ENCODE measurements at places on chromosomes 1 and 21.
A peak's percentile ranks its signal among the peaks of the same experiment; 100 is the strongest.

- no peak for DNase-seq
These were observed 32.8 kb upstream of the DDR2 start for GRCh38 chr1:162599451-162599850.

- no peak for DNase-seq
These were observed 54.1 kb upstream of the BCAR3 start for GRCh38 chr1:93735722-93736121.

DNA sequence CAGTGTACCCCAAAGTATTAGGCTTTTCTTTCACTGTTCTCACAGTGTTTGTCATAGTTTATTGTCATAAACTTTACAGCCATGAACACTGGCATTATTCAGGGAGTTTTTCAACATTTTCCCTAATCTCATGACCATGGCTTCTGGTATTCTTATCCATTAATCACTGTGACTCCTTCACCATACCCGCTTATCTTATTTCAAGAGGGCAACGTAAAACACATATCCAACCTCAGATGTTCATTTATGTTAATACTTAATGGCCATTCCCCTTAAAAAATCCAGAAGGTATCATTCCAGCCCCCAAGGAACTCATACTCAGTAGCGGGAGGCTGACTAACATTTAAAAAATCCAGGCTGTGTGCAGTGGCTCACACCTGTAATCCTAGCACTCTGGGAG lies 78.5 kb upstream of the RGS4 start:
- DNase-seq = no peak

- no peak for DNase-seq
These were observed 65.8 kb upstream of the IGSF21 start for GRCh38 chr1:18041685-18042355.

- DNase-seq = no peak
These were observed 145.6 kb downstream of the HMGB4 start for GRCh38 chr1:34009340-34009985.

DNA sequence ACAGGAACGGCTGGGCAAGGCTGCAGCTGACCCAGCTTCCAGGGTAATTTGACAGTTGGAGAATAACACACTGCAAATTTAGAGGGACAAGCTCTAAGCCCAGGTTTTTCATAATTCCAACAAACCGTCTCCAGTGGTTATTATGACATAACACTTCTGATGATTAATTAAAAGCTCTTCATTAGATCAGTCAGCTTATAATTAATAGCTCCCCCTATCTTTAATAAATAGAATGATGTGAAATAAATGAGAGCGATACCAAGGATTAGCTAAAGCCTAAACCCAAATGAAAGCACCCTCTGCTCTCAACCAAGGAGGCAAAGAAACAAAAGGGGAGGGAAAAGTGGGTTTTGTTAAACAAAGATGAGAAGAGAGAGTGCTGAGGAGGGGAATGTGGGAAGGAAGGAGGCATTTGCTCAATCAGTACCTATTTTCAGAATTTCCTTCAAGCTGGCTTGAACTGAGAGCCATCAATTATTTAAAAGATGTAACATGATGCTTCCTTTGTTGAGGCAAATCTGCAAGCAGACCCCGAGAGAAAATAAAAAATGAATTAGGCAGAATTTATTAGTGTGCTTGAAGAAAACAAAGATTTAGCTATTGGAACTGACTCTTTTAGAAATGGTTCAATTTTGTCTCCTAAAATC lies 221.8 kb upstream of the ESRRG start:
- DNase-seq = no peak

- no peak for DNase-seq
These were observed 107.5 kb downstream of the RGL1 start for GRCh38 chr1:183912265-183912886.

DNA sequence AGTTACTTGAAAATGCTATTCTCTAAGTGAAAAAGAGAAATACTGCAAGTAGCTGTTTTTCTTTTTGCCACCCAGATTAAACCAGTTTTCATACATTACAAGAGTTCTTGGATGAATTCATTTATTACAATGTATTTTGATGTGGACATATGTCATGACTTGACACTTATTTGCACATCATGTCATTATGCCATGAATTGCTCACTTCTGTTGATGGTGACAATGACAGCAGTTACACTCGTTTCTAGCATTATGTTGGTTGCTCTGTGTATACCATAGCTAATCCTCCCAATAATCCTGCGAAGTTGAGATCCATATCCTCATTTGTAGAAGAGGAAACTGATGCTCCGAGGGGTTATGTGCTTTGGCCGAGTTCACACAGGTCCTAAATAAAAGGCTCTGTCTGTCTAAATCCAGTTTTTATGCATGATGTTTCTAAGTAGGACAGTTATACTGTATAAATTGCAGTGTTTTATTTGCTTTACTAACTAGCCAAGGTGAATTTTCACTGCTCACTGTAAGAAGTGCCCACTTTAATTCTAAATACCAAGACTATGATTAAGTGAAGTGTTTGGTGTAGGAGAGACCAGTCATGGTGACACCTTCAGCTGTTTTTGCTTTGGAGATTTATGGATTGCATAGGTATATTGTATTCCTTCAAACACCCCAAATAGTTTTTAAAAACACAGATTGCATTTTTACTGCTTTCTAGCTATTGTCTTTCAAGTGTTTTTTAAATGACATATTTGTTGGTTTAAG lies 56.7 kb downstream of the PRDM2 start:
- DNase-seq = no peak

- no peak for DNase-seq
These were observed 108.7 kb upstream of the KCNJ15 start for GRCh38 chr21:38148046-38148445.

- no peak for DNase-seq
These were observed 199.6 kb downstream of the RGS7 start for GRCh38 chr1:241157435-241157834.

DNA sequence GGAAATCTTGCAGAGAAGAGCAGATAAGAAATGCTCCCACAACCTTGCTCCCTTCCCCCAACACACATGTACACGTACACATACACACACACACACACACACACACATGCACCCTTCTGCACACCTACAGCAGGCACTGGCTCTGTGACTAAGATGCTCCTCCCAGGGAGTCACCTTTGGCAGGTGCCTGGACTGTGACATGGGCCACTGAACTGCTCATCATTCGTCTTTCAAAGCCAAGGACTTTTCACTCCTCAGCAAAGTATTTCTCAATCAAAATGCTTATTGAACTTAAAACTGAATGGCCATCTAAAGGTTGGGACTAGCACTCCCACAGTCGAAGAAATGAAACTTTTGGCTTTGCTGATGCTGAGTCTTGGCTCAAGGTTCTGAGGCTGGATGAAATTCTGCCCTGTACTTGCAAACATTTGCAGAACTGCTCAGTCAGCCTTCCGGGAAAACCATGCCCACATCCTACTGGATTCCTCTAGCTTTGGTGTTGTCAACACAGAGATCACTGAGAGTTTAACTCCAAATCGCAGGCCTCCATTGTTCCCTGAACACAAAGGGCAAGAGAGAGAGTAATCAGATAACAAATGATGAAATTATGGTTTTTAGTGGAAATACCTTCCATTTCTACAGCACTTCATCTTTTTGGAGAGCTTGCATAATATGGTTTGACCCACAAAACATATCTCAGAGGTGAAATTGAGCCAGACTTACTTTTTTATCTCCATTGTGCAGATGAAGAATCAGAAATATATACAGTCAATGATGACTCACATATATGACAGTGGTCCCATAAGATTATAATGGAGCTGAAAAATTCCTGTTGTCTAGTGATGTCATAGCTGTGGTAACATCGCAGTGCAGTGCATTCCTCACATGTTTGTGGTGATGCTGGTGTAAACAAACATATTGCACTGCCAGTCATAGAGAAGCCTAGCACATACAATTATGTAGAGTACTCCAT lies 72.4 kb upstream of the BCAR3 start:
- DNase-seq = no peak

GRCh38 chr1:38693759-38694158 lies 165.8 kb downstream of the RRAGC start:
- DNase-seq = no peak

DNA sequence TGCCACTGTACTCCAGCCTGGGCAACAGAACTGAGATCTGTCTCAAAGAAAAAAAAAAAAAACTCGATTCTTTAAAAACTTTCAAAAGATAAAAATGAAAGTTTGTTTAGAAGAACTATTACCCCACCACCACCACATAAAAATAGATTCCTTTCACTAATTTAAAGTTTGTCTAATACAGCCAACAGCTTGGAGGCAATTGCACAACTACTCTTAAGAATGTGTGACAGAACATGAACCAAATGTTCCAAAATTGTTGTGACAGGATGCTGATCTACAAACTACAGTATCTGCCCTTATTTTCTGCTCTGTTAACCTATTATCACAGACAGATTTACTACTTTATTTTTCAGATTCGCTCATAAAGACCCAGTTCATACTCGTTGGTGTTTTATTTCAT lies 5.5 kb upstream of the TGFBR3 start:
- DNase-seq = no peak

DNA sequence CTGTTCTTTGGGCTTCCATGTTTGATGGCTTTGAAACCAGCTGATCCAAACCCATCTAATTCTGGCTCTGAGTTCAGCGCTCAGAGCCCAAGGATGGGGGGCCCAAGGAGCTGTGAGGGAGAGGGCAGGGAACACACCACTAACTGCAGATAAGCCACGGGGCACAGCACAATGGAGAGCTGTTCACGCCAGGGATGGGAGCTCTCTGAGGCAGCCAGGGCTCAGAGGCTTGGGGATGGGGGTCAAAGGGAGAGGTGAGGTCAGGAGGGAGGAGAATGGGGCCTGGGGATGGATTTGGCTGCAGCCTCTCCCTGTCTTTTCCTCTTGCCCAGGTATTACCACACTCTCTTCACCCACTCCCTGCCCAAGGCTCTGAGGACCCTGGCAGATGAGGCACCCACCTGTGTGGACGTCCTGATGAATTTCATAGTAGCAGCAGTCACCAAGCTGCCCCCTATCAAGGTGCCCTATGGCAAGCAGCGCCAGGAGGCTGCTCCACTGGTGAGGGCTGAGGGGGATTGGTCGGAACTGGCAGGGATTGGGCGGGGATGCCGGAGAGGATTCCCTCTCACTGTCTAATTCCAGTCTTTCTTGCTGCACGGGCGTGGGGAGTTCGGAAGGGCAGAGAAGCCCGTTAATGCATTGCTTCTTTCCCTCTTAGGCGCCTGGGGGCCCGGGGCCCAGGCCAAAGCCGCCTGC lies 11.3 kb downstream of the SLC30A2 start:
- no peak for DNase-seq

- no peak for DNase-seq
These were observed 60.0 kb downstream of the LRIG2 start for GRCh38 chr1:113133038-113133437.

- no peak for DNase-seq
These were observed 248.2 kb upstream of the SGIP1 start for GRCh38 chr1:66285618-66286270.

DNA sequence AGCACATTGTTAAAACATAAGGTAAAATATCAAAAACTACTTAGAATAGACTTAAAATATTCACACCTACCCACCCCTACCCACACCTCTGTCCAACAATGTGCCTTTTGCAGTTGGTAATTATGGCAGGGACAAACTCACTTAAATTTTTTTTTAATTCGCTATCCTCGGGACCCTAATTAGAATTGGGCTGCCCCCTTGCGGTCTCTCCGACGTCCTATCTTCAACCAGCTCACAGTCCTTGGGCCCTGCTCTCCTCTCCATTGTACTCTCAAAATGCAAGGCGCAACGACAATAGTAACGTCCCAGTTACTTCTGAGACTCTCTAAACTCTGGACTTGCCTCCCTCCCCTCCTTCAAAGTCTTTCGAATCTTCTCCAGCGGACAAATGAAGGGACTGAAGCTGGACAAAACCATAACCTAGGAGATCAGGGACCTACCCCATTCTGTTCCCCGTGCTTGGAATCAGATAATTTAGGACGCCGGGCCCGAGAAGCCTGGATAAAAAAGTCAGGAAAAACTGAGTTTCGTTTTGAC lies 1.1 kb upstream of the CIART start:
- peak; percentile 67 for DNase-seq

DNA sequence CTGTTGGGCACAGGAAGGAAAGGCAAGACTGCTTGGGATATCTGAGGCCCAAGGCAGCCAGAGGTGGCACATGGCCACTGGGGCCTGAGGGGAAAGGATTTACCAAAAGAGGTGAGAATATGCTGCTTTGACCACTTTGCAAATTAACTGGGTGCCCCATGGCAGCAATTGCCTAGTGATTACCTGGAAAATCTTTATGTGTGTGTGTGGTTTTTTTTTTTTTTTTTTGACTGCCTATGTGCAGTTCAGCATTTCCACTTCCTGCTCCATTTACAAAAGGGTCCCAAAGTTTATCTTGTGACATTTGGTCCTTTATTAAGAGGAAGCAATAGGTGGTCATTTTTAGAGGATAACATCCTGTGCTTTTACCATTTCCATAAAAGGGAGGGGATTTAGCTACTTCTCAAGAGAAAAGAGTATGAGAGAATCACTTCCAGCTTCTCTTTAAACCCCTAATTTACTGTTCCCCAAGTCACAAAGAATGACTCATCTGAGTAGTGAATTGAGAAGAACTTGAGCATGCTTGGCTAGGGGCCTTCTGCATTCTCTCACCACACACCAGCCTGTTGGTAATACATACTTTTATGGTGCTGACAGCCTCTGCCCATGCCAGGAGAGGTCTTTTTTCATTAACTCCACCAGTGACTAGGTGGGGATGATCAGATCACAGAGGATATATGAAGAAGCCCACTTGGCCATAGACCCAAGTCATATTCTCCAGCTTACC lies 52.1 kb downstream of the SYDE2 start:
- DNase-seq = no peak

GRCh38 chr21:45302082-45303061 lies 14.7 kb upstream of the POFUT2 start:
- no peak for DNase-seq

DNA sequence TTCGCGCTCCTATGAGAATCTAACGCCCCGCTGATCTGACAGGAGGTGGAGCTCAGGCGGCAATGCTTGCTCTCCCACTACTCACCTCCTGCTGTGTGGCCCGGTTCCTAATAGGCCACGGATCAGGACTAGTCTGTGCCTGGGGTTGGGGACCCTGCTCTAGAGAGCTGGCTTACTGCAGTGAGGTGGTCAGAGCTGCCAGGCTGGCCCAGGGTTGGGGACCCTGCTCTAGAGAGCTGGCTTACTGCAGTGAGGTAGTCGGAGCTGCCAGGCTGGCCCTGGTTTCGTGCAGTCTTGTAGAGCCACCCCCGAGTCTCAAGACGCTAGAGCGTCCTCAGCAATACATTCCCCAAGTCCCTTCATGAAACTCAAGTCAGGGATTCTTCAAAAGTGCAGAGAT lies 27.5 kb downstream of the SLC37A1 start:
- no peak for DNase-seq

GRCh38 chr1:230301322-230301721 lies 124.8 kb downstream of the PGBD5 start:
- no peak for DNase-seq

- no peak for DNase-seq
These were observed 77.8 kb upstream of the KIAA0040 start for GRCh38 chr1:175270361-175270760.

GRCh38 chr1:43431676-43432075 lies 22.1 kb downstream of the HYI start:
- no peak for DNase-seq

DNA sequence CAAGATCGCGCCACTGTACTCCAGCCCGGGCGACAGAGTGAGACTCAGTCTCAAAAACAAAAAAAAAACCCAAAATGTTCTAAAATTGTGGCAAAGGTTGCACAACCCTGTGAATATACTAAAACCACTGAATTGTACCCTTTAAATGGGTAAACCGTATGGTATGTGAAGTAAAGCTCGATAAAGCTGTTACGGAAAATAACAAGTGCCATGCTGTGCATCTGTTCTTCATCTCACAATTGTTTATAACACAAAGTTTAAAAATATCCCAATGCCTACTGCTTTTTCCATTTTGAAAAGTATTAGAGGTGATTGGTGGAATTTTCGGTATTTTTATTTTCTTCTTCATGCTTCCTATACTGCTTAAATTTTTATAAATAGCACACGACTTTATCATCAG lies 111.5 kb downstream of the ENAH start:
- DNase-seq = no peak

Measured in ecto neural progenitor cell (in vitro differentiated cells).